ENCODE measurements at places on chromosomes 2 and 18.

GRCh38 chr18:62280786-62281185 lies 44.3 kb upstream of the TNFRSF11A start:
- no peak for DNase-seq

GRCh38 chr18:38257661-38258060 lies 692.1 kb upstream of the CELF4 start:
- no peak for DNase-seq

DNA sequence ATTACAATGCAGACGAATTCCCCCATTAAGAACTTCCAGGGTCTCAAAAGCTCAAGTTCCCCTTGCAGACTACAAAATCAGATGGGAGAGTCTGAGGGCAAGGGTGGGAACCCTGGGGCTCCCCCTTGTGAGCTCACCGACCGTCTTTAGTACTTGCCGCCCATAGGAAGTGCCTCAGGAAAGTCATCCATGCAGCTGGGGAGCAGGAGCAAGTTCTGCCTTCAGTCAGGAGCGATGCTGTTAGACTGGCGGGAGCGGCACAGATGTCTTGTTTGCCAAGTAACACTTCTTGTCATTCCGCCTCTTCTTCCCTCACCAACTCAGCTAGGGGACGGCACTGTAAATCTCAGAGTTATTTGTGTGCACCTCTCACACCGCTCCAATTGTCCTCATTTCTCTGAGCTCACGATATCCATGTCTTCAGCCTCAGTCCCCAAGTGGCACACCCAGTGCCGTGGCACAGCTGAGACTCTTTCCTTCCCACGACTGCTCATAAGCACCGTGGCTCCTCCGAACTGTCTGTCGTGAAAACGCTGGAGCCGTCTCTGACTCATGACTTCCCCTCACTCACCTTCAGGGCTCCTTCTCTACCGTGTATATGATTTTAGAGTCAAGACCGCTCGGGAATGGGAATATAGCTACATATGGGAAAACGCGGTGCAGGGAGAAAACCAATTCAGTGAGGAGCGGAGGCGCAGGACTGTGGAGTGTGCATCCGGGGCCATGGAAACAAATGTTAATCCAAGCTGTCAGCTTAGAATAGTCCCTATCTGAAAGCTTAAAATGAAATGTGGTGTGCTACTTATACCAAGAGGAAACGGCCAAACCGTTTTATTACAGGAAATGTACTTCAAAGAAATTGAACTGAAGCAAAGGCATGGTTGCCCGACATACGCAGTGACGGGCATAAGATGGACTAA lies 34.0 kb downstream of the UXS1 start:
- peak; percentile 24 for DNase-seq

DNA sequence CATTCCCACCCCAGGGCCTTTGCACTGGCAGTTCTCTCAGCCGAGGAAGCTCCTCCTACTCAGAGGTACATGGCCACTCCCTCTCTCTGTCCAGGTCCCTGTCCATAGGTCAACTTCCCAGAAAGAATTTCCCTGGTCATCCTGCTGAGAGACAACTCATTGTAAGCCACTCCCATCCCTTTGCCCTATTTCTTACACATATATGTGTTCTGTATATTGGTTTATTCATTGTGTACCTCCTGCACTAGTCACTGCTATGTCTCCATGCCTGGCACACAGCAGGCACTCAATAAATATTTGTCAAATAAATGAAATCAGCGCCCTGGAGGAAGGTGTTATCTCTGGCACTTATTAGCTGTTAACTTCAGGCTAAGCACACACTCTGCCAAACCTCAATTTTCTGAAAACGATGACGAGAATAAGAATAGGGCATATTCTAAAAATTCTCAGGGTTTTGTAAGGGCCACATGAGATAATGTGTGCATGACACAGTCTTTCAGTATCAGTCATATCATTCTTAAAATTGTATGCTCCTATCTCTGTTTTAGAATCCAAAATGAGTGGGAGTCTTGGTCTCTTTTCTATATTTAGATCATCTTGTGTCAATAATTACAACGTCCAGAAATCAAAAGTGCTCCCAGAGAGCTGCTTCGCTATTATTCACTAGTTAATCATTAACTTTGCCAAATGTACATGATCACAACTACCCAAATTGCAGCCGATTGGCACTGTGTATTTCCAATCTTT lies 198.0 kb downstream of the ALK start:
- no peak for DNase-seq

DNA sequence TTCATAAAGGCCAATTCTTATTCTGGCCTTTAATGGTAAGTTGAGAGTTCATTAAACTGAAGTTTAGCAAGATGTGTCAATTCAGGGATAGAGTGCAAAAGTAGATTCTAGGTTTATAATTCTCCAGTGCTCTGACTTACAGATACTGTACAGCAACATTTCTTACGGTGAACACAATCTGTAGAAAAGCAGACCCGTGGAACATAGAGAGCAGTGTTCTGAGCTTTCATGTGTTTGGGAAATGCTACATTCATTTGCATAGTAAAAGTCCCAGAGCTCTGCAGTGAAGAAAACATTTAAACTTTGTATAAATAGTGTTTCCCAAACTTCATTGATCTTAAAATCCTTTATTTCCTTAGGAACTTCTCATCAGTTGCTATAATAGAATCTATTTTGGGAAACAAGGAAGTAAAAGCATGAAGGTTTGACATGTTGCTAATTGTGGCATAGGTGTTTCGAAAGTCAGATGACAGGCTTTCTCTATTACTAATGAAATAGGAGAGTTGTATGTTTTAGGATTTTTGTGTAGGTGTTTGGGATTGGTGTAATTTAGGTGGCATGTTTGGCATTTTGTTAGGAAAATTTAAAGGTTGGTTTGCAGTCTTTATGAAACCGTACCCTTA lies 138.2 kb downstream of the ASXL3 start:
- no peak for DNase-seq

DNA sequence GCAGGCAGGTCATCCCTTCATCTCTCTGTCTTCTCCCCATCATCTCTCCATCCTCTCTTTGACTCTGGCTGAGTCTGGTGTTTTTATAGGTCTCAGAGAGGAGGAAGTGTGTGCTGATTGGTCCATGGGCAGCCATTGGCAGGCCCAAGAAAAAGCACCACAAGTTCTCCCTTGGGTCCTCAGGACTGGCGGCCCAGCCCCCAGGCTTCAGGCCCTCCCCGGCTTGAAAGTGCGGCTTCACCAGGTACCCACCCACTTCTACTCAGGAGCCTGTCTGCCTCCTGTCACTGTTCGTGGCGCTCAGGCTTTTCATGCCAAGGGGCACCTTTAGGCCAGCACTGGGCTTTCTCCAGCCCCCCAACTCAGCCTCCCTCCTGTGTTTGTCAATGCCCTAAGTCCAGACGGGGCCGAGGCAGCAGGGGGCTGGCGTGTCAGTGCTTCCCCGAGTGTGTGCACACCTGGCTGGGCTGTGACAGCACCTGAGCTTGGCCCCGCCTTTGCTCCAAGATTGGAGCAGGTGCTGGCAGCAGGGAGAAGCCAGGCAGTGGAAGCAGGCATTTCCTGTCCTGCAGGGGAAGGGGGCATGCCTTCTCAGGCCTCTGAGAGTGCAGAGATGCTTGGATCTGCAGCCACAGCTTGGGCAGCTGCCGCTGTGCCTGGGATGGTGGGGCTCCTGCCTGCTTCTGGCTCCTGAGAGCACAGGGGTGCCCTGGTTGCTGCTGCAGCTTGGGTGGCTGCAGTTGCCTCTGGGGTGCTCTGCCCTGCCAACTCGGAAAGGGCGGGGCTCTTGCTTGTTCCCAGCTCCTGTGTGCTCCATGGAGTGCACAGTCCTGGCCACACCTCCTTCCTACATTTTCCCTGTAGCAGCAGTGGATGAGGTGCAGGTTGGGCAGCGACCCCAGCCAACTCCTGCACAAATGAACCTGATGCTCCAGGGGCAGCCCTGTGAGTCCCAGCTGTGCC lies 34.1 kb downstream of the FBXO48 start:
- DNase-seq: no peak

DNA sequence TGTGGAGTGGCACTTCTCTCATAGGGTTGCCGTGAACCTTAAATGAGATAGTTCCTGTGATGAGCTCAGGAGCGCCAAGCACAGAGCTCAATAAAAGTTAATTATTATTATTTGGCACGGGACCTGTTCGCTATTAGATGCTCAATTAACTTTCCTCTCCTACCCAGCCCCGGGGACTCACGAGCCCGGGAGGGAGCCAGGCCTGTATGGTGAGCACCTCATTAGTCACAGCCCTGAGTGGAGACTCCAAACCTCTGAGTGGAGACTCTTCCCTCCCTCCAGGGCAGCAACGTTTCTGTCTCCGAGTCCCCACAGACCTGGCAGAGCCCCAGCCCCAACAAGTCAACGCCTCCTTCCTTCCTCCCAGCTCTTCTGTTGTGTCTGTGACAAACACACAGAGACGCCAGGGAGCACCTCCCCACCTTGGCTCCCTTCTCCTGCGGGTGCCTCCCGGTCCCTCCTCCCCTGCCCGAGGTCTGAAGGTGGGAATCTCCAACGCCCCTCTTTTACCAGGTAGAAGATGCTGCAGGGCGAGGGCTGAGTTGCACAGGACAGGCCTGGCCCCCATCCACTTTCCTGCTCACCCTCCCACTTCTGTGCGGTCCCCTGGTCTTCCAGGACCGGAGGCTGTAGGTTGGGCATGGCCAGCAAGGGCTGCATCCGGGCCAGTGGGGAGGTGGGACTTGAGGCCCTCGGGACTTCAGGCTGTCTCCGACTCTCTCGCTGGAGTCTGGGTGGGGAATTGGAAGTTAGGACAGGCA lies 52.7 kb upstream of the ODC1 start:
- no peak for DNase-seq

GRCh38 chr2:131044075-131044756 lies 49.0 kb downstream of the FAM168B start:
- DNase-seq: no peak

- DNase-seq: no peak
These were observed 67.8 kb upstream of the SLC4A10 start for GRCh38 chr2:161556440-161556839.

DNA sequence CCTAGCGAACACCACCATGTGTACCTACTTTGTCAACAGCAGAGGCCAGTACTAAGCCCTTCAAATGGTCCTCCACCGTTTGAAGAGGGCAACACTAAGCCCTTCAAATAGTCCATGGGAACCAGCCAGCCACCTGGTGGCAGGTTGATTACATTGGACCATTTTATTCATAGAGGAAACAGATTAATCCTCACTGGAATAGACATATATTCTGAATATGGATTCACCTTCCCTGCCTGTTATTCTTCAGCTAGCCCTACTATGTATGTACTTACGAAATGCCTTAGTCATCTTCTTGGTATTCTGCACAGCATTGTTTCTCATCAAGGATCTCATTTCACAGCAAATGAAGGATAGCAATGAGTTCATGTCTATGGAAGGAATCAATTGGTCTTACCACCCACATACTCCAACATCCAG lies 10.0 kb upstream of the ZNF396 start:
- DNase-seq: no peak

DNA sequence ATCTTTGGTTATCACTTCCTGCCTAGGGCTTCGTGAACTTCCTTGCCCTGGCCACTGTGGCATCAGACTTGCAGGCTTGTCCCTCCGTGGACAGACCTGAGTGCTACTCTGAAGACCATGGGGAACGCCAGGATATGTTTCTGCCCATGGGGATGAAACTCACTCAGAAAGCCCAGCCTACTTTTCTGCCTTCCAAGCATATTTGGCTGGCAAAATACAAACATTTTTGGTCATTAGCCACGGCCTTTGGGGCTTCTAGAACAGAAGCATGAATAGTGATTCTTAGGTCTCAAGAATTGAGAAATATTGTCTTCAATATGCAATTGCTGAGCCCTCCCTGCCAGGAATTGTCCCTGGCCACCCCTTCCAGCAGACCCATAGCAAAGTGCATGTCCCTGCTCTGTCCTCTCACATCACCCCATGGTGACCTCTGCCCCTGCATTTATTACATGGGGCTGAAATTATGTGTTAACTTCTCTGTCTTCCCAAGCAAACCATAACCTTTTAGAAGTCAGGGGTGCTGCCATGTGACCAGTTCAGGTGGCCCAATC lies 152.4 kb downstream of the OSR1 start:
- no peak for DNase-seq

- DNase-seq: no peak
These were observed 140.3 kb upstream of the SLC8A1 start for GRCh38 chr2:40592218-40592617.

GRCh38 chr18:24868760-24869237 lies 408.4 kb downstream of the HRH4 start:
- DNase-seq: no peak

- DNase-seq: no peak
These were observed 204.9 kb upstream of the SALL3 start for GRCh38 chr18:78774741-78775141.

DNA sequence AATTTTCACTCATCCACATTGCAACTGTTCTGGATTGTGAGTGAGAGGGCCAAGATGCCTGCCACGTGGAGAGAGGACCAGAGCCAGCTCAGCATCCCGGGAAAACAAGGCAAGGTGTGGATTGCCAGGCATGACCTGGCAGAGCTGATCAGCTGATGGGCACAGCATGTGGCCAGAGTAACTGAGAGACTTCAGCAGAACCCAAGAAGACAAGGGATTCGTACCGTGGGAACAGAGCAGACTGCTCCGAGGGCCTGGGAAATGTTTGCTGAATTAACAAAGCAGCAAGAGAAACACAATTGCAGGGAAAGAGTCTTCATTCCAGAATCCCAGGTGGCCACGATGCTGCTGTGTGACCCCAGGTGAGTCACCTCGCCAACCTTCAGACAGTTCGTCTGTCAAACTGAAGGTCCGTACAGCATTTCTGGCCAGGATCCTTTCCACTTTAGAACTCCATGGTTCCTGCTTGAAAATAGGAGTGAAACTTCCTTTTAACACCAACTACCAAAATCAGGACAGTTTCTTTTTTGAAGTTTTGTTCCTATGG lies 26.3 kb upstream of the POMC start:
- no peak for DNase-seq

DNA sequence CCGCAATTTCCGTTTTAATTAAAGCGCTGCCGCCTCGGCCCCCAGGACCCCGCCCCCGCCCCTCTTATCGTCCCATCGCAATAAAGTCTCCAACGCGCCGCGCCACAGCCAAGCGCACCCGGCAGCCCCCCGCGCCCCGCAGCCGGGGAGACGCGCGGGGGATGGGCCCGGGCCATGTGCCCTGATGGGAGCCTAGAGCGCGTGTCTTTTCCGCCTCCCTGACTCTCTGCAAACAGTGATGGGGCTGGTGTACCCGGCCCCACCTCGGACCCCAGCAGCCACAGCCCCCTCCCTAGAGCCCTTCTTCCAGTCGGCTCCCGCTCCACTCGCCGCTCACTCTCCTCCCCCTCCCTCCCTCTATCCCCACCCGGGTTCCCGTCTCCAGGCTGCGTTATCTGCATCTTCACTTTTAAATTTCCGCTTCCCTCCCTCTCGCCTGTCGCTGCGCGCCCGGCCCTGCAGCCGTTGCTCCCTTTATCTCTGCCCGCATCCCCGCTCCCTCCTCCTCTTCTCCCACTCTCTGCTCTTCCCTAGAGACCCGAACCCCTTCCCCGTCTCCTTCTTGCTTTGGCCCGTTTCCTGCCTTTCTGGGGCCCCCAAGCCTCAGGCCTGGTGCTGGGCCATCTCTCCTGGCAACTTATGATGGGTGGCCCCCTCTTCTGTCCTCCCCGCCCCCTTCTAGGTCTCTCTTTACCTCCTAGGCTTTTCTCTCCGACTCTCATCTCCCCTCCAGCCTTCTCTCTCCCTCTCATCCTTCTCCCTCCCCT lies 524 bp upstream of the FEV start:
- DNase-seq: no peak
